ENCODE measurements at places on chromosomes 13 and 19. TPM values are rescaled to one million over a fixed set of nuclear protein-coding genes. Genes with fewer than 3 reads are reported as not detected.

Gene MBD3L2
- total RNA-seq: not detected

Gene SLITRK6
- total RNA-seq: not detected

Gene KIR3DL2
- total RNA-seq: not detected

Gene ACER1
- total RNA-seq: not detected

Gene TLE2
- 24.9 TPM for total RNA-seq

Gene ZNF443
- total RNA-seq: 6.7 TPM

Gene NKG7
- total RNA-seq: not detected

Gene CEBPA
- 0.13 TPM for total RNA-seq
